ENCODE measurements at places on chromosomes 6 and 20. TPM values are rescaled to one million over a fixed set of nuclear protein-coding genes. Genes with fewer than 3 reads are reported as not detected.

- DNase-seq, result no peak
Measured at GRCh38 chr6:169881398-169881797, 130.0 kb downstream of the ERMARD start.

- DNase-seq, result no peak
Measured at GRCh38 chr6:133571681-133572080, 317.2 kb upstream of the TCF21 start.

DNA sequence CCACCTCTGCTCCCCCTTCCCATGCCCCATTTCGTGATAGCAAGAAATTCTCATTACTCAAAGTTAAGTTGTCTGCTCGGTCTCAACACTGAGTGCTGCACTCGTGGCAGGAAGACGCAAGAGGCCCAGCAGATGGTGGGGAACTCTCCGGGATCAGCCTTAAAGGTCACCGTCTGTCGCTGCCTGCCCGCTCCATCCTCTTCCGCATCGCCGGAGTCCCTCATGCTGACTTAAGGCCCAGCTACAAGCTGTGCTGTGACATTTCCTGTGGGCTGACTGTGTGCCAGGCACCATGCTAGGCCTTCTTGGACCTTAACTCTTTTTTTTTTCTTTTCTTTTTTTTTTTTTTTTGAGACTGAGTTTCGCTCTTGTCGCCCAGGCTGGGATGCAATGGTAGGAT, 17.8 kb downstream of the GRM4 start:
- DNase-seq, result no peak

DNA sequence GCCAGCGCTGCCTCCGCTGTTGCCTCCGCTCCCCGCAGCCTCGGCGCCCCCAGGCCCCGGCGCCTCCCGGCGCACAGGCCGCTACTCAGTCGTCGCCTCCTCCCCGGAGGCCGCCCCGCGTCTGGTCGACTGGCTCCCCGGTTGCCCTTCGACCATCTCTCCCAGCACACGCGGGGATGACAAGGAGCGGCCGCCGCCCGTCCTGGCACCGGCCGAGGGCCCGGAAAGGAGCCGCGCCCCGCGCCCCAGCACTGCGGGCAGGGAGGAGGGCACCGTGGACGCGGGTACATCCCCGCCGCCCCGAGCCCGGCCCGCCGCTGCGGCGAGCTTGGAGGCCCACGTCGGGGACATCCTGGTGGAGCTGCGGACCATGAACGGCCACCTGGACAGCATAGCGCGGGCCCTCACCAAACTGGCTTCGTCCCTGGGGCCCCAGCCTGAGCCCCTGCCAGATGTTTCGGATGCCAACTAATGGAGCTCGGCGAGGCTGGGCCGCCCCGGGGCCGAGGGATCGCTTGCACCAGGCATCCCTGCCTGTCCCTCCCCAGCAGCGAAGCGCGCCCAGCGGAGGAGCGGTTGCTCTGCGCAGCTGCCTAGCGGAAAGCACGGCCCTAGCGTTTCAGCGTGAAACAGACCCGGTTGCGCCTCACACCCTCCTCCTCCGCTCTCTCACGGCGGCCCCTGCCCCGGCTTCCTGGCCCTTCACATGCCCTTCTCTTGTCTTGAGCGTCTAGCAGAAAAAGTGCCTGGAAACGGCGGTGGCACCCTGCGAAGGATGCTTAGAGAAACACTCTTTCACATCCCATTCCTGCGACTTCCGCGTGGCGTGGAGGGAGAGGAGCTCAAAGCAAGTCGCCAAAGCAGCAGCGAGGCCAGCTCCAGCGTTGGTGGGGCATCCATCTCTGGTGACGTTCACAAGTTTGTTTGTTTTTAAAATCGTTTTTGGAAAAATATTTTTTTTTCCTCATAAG, 285.8 kb upstream of the SUPT3H start:
- DNase-seq, result peak; percentile 80

KATNA1 gene
- 29.6 TPM for total RNA-seq
